ENCODE measurements at places on chromosomes 4 and X. TPM values are rescaled to one million over a fixed set of nuclear protein-coding genes. Genes with fewer than 3 reads are reported as not detected.

- DNase-seq, result no peak
- H3K27me3 ChIP-seq, result no peaks in the 10 kb centered on the region
- no peaks in the 10 kb centered on the region for H3K4me1 ChIP-seq
Measured at GRCh38 chr4:144374065-144374464, 233.5 kb upstream of the GYPA start.

GRCh38 chrX:24266996-24267395, 46.9 kb downstream of the SUPT20HL2 start:
- H3K4me3 ChIP-seq, result no peak overlapping the region
- no peaks in the 10 kb centered on the region for H3K4me1 ChIP-seq
- H3K27me3 ChIP-seq, result no peaks in the 10 kb centered on the region
- DNase-seq, result no peak

Gene CRLF2
- not detected for total RNA-seq

DNA sequence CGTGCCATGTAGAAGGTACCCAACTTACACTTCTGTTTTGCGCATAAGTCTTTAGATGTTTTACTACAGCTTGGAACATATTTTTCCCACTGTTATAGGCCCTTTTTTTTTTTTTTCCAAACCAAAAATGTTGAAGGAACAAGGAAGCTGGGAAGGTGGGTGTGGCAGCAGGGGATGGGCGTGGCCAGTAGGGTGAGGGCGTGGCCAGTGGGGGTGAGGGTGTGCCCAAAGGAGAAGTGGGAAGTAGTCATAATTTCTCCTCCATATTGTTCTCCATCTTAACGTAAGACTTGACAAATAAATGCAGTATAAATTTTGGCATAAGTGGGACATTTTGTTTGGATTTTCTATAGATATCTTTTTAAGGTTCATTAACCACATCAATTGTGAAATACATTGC, 30.4 kb downstream of the CLDN22 start:
- H3K27me3 ChIP-seq, result no peaks in the 10 kb centered on the region
- H3K36me3 ChIP-seq, result peaks cover 31% of the 10 kb centered on the region
- no peak overlapping the region for H3K27ac ChIP-seq
- DNase-seq, result no peak
- H3K4me3 ChIP-seq, result no peak overlapping the region

DNA sequence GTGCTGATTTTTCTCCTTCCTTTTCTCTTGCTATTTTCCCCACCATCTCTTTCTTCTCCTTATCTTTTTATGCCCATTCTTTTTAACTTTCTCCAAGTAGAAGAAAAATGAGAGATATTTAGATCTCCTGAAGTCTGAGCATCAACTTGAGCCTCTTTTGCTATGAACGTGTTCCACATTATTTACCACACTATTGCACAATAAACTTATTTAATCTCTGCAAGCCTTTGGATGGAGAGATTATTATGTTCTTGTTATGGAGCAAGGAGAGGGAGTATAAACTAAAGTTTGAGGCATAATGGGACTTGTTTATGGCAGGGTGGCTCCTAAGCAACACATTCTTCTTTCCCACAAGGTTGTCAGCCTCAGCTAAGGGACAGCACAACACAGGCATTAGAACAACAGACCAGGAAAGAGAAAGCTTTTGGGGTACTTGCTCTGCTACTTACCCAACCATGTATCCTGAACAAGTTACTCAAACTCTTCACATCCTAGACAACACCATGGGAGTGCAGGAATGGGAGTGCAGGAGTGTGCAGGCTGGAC, 365.5 kb upstream of the BOD1L1 start:
- H3K27me3 ChIP-seq, result no peaks in the 10 kb centered on the region
- H3K27ac ChIP-seq, result no peak overlapping the region
- H3K4me3 ChIP-seq, result no peak overlapping the region

GRCh38 chrX:7024850-7025249, 122.7 kb upstream of the STS start:
- no peak overlapping the region for H3K27ac ChIP-seq
- no peaks in the 10 kb centered on the region for H3K36me3 ChIP-seq
- DNase-seq, result no peak

Gene GPRIN3
- total RNA-seq, result 9.0 TPM

DNA sequence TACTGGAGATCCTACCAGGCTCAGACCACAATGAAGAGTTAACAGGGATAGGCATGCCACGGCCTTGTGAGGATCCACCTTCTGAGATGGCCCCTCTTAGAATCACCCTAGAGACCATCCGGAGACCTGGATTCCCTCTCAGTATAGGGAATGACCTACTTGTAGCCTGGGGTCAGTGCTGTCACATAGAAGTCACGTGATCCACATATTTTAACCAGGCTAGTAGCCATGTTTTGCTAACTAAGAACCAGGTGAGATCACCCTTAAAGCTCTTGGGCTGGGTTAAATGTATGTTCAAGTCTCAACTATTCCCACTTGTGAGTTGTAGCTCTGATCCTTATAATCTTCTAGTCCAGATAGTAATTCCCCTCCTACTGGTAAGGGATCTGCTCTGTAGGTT, 215.4 kb downstream of the CCNG2 start:
- H3K27ac ChIP-seq, result no peak overlapping the region
- no peak for DNase-seq
- no peak overlapping the region for H3K4me3 ChIP-seq
- H3K36me3 ChIP-seq, result no peaks in the 10 kb centered on the region

DNA sequence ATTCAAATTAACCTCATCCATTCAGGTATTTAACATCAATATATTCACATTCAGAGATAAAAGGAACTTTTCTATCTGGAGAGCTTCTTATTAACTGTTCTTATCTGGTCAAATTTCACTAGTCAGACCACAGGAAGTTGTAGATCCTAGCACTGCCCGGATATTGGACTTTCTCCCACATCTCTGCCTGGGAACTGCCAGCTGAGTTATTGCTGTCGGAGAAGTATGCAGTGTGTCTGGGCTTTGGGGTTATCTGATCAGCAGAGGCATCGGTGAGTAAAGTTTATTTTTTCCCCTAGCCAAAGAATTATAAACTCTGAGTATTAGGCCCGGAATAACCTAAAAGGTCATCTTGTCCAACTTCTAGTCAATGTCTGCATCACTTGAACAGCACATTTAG, 45.1 kb downstream of the OR13H1 start:
- no peaks in the 10 kb centered on the region for H3K4me1 ChIP-seq
- no peaks in the 10 kb centered on the region for H3K36me3 ChIP-seq
- no peak for DNase-seq

DNA sequence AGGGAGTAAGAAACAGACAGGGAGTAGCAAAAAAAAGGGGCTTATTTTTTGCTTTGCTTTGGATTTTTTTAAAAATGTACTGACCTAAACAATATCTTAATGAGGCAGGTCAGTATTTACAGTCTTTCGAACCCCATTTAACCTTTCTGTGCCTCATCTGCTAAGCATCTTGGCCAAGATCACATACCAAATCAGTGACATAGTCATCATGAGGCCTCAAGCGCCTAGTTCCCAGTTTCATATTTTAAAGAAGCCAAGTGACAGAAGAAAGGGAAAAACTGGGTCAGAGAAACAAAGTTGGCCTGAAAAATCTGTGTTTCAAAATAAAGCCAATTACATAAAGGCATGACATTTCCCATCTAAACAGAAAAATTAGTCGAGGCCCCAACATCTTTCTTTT, 94.6 kb upstream of the WDR44 start:
- no peak for DNase-seq
- H3K27me3 ChIP-seq, result no peaks in the 10 kb centered on the region
- no peak overlapping the region for H3K4me3 ChIP-seq
- H3K36me3 ChIP-seq, result no peaks in the 10 kb centered on the region

DNA sequence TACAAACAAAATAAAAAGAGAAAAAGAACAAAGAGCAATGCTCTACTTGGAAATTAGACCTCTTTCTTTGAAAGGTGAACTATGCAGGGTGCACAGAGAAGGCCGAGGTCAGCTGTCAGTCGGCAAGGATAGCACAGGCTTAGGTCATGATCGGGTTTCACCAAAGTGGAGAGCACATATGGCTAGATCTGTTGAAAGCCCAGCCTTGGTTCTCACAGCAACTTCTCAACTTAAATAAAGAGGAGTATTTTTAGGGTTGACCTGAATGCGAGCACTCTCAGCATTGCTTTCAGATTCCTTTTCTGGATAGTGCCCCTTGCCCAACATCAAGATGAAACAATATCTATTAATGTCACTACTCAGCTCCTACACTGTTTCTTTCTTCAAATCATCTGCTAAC, 122.9 kb upstream of the GPC4 start:
- no peaks in the 10 kb centered on the region for H3K36me3 ChIP-seq
- H3K27me3 ChIP-seq, result no peaks in the 10 kb centered on the region
- H3K4me1 ChIP-seq, result no peaks in the 10 kb centered on the region

GRCh38 chr4:127309369-127310102, 323.2 kb upstream of the INTU start:
- H3K36me3 ChIP-seq, result no peaks in the 10 kb centered on the region
- H3K27ac ChIP-seq, result no peak overlapping the region
- DNase-seq, result no peak
- H3K27me3 ChIP-seq, result no peaks in the 10 kb centered on the region
- no peaks in the 10 kb centered on the region for H3K4me1 ChIP-seq
- H3K4me3 ChIP-seq, result no peak overlapping the region

DNA sequence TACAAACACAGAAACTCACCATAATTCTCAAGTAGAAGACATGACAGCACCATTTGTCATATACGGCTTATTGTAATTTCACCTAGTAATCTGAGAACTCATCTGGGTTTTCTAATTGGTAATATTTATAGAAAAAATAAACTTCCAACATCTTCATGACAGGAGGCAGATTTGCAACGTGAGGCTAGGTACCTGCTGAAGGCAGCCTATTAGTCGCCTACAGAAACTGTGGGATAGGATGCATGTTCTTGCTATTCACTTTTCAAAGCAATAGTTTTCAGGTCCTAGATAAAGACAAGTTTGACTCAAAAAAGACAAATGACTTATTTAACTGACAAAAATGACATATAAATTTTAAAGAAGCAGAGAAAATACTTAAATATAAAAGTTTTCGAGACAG, 2.9 kb downstream of the ZNF732 start:
- no peak for DNase-seq
- H3K4me1 ChIP-seq, result no peaks in the 10 kb centered on the region
- no peaks in the 10 kb centered on the region for H3K36me3 ChIP-seq
- no peaks in the 10 kb centered on the region for H3K27me3 ChIP-seq
- no peak overlapping the region for H3K4me3 ChIP-seq
- H3K27ac ChIP-seq, result no peak overlapping the region

- no peaks in the 10 kb centered on the region for H3K36me3 ChIP-seq
- H3K27ac ChIP-seq, result no peak overlapping the region
- no peak for DNase-seq
- H3K27me3 ChIP-seq, result no peaks in the 10 kb centered on the region
Measured at GRCh38 chrX:3811331-3812311, 98.2 kb upstream of the PRKX start.

Gene GDI1
- 99.4 TPM for total RNA-seq

DNA sequence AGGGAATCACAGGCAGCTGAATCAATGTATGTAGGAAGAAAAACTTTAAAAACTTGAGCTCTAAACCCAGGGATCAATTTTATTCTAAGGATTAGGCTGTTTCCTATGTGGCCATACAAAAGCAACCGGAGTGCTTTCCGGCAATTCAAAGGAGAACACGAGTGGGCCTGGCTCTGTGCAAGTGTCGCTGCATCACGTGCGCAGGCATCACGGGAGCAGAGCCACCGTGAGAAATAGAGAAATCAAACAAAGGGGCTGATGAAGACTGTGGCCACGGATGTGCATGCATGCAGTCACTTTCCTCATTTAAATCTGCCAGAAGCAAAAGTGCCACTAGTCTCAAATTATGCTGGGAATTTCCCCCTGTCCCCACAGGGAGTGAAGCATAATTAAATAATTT, 196.9 kb downstream of the NSUN7 start:
- no peaks in the 10 kb centered on the region for H3K36me3 ChIP-seq
- no peak overlapping the region for H3K27ac ChIP-seq
- peaks cover 10% of the 10 kb centered on the region for H3K4me1 ChIP-seq
- DNase-seq, result no peak

DNA sequence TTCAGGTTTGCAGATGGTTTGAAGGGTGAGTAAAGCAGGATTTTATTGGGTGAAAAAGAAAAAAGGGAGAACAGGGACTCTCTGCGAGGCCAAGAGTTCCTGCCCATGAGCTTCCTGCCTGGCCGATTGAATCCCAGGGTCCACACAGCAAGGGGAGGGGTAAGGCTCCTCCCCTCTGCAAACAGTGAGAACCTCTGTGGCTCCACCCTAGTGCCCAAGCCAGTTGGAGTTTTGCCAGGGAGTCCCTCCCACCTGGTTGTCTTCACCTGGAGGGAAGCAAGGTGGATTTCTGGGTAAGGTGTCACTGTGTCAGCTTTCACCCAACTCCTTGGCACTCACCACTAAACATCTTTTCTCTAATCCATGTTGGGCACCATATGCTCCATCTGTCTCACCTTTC, 70.9 kb downstream of the PDHA2 start:
- H3K4me3 ChIP-seq, result no peak overlapping the region
- no peak overlapping the region for H3K27ac ChIP-seq

DNA sequence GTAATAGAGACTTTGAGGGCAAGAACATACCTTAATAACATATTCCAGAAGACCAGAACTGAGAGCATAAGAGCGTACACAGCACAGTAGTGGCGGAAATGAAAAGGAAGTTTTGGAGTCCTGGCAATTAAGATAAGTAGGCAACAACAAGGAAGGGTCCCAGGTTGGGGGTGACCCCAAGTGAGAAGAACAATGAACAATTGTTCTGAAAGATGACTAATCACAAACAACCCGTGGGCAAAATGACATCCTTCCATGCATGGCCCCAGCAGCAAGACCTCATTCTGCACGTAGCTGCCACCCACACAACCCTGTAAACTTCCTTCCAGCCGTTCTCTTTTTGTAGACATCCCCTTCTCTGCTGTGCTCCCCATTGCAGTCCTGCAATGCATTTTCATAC, 384.4 kb upstream of the PABPC4L start:
- H3K4me3 ChIP-seq, result no peak overlapping the region
- no peak overlapping the region for H3K27ac ChIP-seq
- no peaks in the 10 kb centered on the region for H3K4me1 ChIP-seq
- DNase-seq, result no peak

Gene ATOH1
- total RNA-seq, result not detected

- H3K27ac ChIP-seq, result peak within 1 kb of the TSS; percentile 95
- no peaks in the 10 kb centered on the region for H3K27me3 ChIP-seq
- H3K36me3 ChIP-seq, result no peaks in the 10 kb centered on the region
- no peak for DNase-seq
- H3K4me3 ChIP-seq, result peak within 1 kb of the TSS; percentile 80
Measured at GRCh38 chr4:186723292-186724057, at the start of gene FAT1. Gene FAT1 (minus strand): TSS chr4:186723856. CDS start chr4:186709827, 14,029 bp downstream.

DNA sequence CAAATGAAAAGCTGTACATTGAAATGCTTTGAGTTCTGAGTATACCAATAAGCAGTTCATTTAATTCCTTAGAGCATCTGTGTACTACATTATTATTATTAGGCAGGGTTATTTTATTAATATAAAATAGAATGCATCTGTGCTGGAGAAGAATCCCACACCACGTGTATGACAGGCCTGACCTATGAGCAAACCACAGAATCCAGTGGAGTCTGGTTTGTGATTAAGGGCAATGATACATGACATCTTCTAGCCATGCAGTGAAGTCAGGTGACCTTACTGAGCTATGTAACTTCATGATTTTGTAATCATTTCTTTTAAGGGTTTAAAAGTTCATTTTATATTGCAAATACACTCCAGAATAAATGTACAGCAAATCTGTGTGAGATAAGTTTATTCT, 1165.0 kb upstream of the TENM3 start:
- H3K27ac ChIP-seq, result no peak overlapping the region
- no peak for DNase-seq
- H3K27me3 ChIP-seq, result no peaks in the 10 kb centered on the region
- no peaks in the 10 kb centered on the region for H3K4me1 ChIP-seq
- no peaks in the 10 kb centered on the region for H3K36me3 ChIP-seq
